Stromal cell of bone marrow (primary cell): ENCODE measurements at places on chromosomes 2 and 18.

- DNase-seq, result no peak
Measured at GRCh38 chr18:10148189-10148929, 234.5 kb downstream of the VAPA start.

GRCh38 chr2:6177811-6178210 is 485.6 kb downstream of the SOX11 start:
- DNase-seq, result no peak

- DNase-seq, result no peak
Measured at GRCh38 chr2:78498125-78498524, 527.4 kb upstream of the REG3G start.

DNA sequence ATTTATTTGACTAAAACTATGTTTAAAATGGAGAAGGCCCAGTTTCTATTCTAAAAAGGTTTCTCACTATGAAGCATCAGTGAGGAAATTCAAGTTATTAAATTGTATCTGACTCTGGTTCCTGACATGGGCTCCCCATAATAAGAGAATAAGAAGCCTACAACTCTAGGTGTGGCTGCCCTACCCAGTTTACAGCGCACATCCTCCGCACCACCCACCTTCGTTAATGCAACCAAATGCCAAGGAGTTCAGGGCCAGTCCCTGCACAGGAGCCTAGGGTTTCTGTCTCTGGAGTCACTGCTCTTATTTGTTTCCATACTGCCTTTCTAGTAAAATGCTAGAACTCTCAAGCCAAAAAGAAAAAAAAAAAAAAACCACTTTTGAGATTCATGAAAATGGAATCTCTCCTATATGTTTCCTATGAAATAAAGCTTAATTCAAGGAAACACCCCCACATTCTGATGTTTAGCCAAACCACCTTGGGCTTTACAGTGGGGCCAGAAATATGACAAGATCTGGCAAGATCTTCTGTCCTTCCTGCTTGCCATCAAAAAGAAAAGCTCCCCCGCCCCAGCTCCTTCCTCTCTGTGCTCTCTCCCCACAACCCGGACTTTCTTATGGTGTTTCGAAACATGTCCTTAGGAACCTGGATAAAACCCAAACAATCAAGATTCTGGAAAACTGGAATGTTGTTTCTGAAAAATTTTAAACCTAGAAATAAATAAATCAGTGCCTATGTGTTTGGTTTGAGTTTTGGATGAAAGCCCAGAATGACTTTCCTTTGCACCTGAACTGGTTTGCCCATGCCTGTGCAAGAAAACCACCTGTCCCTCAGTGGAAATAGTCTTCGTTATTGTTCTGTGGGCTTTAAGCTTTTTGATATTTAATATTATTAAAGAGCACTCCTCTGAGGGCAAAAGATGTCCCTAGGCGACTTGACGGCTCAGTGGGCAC is 136.7 kb downstream of the SP3 start:
- no peak for DNase-seq

- DNase-seq, result no peak
Measured at GRCh38 chr2:46495231-46496030, 16.1 kb downstream of the TMEM247 start.

GRCh38 chr2:136116813-136117390 is 1.0 kb downstream of the CXCR4 start:
- DNase-seq, result no peak
